ENCODE measurements at places on chromosomes 11 and 22.

DNA sequence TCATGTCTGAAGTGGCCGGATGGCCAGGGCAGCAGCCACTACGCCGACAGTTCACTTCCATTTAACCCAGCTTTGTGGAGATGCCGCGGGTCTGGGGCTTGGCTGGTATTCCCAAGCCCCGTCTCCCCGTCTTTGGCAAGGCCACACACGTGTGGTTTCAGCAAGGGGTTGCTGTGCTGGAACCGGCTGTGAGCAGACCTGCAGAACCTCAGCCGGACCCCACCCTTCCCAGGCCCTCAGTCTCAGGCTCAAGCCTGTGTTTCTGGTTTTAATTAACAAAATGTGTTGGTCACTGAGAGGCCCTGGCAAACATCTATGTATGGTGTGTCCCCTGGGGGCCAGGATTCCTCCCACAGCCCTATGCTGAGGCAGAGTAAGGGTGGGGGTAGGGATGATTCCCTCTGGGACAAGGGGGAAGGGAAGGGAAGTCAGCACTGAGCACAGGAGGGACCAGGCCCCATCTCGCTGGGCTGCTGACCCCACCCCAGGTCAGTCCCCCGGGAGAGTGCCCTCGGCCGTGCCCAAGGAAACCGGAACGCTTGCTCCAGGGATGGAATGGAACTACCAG is 9.3 kb downstream of the OSBPL5 start:
- no peak for DNase-seq

GRCh38 chr11:33926671-33927552 is 35.0 kb upstream of the LMO2 start:
- DNase-seq: no peak

GRCh38 chr11:62707277-62707861 is at the start of the genes BSCL2 and GNG3:
Gene BSCL2 (minus strand): TSS chr11:62707424. CDS start chr11:62707195, 229 bp downstream.
Gene GNG3 (plus strand): TSS chr11:62707676. CDS start chr11:62708296, 620 bp downstream.
- DNase-seq: peak; percentile 91

- DNase-seq: peak; percentile 69
These were observed 7.4 kb upstream of the TH start for GRCh38 chr11:2178906-2179494.

GRCh38 chr11:15199693-15200092 is 85.0 kb downstream of the INSC start:
- DNase-seq: no peak

DNA sequence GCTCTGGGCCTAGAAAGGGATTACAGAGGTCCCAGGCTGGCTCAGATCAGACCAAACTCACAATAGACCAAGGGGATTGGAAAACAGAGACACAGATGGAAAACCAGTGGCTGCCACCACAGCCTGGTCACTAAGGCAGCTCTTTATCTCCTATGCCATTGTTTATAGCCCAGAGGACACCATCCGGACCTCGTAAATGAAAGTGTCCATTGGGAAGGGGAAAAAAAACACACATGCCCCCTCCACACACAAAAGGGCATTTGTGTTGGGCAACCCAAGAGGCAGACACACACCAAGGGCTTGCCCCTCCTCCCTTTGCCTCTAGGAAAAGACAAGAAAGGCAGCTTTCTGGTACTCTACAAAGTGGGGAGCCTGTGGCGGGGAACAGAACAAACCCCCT is 85.9 kb downstream of the GAB2 start:
- DNase-seq: no peak

DNA sequence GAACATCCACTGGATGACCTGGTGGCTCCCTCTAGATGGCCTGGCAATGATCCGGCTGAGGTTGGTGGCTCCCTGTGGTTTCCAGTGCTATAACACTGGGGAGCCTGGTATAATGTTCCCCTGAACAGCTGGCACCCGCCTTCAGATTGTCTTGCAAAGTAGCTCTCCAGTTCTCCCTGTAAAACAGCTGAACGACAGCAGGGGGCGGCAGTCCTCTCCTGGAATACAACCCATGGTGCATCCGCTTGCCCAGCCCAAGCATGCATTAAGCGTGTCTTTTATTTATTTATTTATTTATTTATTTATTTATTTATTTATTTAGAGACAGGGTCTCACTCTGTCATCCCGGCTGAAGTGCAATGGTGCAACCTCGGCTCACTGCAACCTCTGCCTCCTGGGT is 258.9 kb downstream of the BUD13 start:
- DNase-seq: no peak

DNA sequence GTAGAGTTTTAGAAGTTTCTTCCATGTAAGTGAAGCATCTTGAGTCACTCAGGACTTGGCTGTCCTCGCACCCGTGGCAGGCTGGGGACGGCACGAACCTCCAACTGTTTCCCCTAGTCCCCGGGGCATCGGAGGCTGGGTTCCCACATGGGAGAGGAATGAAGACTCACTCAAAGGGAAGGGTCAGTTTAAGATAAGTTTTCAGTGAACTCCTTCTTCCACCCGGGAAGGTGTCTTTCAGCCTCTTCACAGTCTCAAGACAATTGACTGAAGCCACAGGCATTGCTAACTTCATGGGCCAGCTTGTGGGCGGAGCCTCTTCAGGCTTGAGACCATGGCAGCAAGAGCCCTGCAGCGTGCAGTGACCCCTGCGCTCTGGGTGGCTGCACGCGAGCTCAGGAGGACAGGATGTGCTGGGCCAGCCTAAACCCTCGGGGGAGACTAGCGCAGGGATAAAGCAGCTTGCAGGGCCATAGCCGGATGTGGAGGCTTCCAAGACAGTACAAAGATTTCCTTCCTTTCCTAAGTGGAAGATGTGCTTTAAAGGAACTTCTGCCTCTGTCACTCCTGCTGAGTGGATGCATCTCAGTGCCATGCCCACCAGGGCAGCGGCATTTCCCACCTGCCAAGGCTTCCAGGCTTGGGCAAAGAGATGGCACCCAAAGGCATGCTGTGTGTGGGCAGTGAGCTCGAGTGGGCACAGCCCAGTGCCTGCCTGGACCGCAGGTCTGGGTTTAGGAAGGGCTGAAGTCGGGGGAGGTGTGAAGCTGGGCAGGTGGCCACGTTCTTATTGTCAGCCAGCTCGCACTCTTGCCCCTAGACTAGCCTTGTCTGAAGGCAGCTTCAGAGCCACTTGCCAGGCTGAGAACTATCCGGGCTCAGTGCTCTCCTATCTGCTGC is 32.9 kb downstream of the PPIL2 start:
- DNase-seq: no peak

- no peak for DNase-seq
These were observed 237.3 kb downstream of the BRD1 start for GRCh38 chr22:49590381-49590780.

DNA sequence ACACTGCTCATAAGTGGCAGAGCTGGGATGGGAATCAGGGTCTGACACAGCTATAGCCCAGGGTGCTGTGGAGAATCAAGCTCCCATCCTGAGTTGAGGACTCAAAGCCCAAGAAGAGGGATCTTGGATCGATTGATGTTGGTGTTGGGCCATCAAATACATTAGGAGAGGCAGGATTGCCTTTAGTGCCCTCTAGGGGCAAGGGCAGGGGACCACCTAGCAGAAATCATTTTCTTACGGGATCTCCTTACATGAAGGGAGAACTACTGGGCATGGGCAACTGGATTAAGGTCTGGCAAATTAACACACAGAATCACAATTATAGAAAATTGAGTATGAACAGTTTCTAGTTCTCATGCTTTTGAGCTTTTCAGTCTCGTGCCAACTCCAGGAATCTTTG is 24.9 kb upstream of the EMSY start:
- no peak for DNase-seq

- DNase-seq: no peak
These were observed 411.5 kb upstream of the DDI1 start for GRCh38 chr11:103624708-103625623.

DNA sequence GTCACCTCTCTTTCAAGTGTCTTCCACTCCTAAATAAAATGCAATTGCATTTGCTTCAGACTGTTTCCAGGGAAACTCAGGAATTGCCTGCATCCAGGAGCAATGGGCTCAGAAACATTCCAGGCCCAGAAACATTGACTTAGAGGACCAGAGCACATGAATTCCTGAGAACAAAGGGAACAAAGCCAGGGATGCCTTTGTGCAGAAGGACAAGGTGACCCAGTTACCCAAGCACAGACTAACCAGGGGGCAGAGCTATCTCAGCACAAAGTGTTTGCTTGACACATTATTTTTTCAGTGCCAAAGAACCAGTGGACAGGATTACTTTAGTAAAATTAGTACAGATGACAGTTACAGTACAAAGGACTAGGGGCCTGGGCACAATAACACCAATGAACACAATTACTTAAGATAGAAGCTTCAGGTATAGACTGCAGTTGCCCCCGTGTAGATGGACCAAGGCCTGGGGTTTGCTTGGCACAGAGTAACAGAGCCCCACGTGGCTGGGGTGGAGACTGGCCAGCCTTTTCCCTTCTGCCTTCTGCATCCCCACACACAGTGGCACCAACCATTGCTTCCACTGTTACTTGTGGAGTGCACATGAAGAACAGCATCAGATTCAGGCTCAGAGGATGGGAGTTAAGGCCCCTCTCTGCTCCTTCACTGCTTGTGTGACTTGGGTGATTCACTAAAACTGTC is 500.8 kb downstream of the INSC start:
- DNase-seq: no peak

- no peak for DNase-seq
These were observed 12.6 kb downstream of the C22orf23 start for GRCh38 chr22:37940698-37941376.

DNA sequence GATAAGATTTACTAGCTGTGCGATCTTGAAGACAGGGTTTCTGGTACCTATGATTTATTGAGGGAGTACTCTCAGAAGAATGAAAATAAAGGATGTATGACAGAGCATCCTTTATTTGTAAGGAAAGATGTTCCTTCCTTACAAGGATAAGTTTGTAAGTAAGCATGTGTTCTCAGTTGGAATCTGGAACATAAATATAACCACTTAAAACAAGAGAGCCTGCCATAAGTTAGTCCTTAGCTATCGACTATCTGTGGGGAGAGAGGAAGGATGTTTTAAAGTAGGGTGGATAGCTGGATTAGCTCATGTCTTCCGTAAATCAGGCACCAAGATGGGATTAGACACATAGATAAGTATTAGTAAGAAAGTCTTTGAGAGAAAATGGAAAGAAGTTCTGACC is 192.6 kb upstream of the CARD18 start:
- DNase-seq: no peak

- no peak for DNase-seq
These were observed 16.3 kb downstream of the LGR4 start for GRCh38 chr11:27456140-27456794.

DNA sequence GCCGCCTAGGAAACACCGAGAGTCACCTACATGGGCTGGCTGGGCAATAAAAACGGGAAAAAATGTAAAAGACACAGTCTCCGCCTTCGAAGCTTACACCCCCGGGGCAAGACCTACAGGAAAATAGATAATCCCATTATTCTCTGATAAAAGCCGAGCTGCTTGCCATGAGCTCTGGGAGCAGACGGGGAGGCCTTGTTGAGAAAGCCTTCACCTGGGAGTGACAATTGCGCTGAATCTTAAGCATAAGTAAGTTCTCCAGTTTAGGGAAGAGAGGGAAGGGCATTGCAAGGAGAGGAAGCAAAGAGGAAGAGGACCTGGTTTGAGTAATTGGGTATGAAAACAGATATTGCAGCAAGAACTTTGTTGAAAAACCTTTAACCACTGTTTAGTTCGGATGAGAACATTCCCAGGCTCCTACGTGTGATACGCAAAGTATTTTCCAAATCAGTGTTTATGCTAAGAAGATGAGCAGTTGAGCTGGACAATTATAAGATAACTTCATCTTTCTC is 813 bp upstream of the BTBD10 start:
- no peak for DNase-seq

DNA sequence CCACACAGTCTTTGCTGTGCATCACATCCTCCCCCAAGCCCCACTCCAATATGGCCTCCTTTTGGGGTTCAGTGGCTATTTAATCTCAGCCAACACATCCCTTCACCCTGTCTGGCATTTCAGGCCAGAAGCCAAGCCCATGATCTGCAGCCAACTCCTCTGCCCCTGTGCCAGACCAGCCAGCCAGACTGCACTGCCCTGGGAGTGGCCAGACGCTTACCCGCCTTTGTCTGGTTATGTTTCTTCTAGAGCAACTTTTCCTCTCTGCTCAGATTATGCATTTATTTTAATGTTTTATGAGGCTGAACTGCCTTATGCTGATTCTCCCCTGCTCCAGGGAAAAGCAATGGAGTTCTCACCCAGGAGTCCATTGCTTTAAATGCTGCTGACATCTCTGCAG is 206.7 kb upstream of the TBCEL start:
- DNase-seq: no peak

- DNase-seq: no peak
These were observed 13.3 kb downstream of the DUSP8 start for GRCh38 chr11:1558775-1559110.

DNA sequence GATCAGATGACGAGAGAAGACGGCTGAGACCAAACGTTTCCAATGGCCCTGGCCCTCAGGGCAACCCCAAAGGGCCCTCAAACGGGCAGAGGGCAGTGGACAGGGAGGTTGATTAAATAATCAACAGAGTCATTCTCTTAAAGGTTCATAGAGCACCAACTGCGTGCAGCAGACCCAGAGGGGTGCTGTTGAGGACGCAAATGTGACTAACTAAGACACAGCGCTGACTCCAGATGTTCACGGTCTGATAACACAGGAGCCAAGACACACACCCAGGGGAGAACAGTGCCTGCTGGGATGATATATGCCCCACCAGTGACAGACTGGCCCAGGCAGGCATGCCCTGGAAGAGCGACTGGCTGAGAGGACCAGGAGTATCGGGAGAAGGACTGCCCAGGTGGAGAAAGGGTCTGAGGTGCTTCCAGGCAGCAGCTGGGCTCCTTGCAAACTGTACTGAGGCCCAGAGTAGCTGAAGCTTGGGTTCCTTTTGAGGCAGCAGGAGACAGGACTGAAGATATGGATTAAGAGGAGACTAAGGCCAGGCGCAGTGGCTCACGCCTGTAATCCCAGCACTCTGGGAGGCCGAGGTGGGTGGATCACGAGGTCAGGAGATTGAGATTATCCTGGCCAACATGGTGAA is 7.7 kb downstream of the VWCE start:
- DNase-seq: no peak

DNA sequence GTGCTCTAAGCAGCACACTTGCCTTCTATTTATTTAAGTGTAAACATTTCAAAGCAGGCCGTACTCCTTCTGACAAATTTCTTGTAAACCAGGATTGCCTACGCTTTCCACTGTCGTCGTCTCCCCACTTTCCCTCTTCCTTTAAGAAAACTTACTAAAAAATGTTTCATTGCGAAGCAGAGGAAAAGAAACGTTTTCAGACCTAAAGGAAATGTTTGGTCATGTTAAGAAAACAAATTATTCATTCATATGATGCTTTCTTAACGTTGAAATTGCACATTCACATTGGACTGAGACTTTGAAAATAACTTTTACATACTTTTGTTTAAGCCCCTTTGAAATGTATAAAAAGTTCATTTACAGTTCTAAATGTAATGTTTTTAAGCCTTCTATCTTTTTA is 106.0 kb downstream of the EMSY start:
- DNase-seq: no peak

- no peak for DNase-seq
These were observed 170.3 kb downstream of the ARHGAP42 start for GRCh38 chr11:100857236-100858005.
